ENCODE measurements at places on chromosomes 6 and 20.

GRCh38 chr6:32974541-32975308, 6.3 kb downstream of the BRD2 start:
- DNase-seq, result no peak

GRCh38 chr6:76518443-76518842, 446.0 kb upstream of the IMPG1 start:
- DNase-seq, result no peak

DNA sequence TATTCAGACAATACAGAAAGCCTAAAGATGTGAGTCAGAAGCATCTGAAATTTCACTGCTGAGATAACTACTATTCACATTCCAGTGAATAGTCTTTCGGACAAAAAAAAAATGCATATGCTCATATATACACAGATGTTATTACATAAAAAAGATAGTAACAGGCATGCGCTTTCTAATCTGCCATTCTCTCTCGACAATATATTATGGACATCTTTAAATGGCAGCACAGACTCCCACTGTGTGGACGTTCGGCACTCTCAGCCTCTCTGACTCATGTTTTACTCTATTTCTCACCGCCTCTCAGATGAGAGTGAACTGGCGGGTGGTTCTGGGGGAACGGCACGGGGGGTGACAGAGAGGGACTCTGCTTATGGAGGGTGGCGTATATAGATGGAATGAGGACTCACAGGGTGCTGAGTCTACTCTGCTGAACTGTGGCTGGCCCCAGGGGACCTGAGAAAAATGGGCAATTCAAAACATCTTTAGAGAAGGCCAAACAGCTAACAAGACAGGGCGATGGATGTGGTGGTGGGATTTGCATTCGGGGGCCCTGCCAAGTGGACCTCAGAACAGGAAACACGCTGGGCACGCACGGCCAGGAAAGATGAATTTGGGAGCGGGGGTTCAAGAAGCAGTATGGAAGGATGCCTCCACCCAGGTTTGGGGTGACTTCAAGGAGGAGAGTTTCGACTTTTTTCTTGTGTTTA, 68.9 kb downstream of the MDGA1 start:
- DNase-seq, result no peak

DNA sequence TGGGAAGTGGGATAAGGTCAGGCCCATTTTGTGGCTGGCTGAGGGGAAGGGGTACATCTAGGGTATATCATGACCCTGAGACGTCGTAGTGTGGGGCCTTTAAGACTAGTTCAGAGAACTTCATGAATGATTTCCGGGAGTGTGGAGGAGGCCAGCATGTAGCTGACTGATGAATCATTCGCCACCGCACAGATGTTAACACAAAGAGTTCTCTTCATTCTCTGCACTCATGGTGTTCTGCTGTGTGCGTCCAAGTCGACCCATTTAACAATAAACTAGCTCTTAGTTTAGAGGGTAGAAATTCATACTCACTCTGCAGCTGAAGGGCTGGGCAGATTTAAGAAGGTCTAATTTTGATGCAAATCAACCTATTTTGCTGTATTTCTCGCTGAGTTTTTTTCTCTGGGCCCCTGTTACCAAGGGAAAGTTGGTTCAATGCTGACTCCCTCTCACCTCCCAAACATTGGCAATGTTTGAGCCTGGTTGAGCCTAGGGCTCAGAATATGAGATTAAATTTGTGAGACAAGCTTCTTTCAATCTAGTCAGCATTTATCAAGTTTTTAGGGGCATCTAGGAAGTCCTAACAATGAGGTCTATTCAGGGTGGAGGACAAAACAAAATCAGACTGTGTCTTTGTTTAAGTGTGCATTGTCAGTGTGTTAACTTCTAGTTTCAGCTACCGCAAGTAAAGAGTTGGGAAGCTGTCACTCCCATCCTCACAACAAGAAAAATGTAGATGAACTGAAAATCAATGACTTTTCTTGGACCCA, 106.8 kb upstream of the CBLN4 start:
- no peak for DNase-seq

DNA sequence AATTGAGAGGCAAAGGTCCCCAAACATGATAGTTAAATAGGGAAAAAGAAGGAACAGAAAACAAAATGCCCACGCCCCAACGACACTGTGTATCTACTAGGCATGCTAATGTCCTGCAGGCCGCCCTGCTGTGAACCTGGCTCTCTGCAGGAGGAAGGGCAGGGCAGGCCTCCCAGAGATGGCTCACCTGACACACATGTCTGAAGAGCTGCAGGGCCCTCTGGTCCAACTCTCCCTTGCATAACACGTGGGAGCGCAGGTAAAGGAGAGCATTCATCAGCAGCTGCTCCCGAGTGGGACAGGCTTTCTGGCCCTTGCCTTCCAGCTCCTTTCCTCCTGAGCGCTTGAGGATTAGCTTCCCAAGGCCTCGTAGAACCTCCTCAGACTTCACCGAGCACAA, 53.7 kb upstream of the LYRM2 start:
- DNase-seq, result no peak
